ENCODE measurements at places on chromosomes 2 and 18. TPM values are rescaled to one million over a fixed set of nuclear protein-coding genes. Genes with fewer than 3 reads are reported as not detected.

DNA sequence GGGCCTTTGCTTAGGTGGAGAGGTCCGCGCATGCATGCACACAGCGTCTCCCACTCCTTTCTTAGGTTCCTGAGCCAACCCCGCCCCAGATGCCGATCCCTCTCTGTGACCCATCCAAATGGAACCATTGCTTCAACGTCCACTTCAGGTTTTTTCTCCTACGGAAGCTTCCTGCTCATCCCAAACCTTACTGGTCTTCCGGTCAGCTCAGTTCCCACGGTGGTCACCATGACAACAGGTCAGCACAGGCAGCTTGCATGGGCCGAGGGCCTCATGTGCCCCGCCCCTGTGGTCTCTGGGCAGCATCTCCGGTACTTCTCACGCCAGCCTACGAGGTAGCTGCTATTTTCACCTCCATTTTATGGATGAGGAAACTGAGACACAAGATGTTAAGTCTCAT is 163.7 kb downstream of the SOCS6 start:
- DNase-seq = no peak

GRCh38 chr2:128311755-128312341 is 6.8 kb downstream of the HS6ST1 start:
- no peak for DNase-seq

DNA sequence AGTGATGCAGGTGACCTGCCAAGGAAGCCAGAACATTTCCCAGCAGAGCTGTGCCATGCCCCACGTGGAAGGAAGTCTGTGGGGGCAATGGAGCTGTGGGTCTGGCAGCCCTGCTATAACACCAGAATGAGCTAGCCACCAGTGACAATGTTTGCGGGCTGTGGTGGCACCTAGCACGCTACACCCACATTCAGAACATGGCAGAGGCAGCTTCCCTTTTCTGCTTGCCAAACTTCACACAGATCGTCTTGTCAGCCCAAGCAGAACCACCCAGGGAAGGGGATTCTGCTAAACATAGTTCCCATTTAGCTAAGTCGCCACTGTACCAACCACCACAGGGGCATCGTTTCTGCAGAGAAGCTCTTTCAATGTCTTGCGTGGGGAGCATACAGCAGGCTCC is 27.0 kb upstream of the CCDC93 start:
- DNase-seq = no peak

DNA sequence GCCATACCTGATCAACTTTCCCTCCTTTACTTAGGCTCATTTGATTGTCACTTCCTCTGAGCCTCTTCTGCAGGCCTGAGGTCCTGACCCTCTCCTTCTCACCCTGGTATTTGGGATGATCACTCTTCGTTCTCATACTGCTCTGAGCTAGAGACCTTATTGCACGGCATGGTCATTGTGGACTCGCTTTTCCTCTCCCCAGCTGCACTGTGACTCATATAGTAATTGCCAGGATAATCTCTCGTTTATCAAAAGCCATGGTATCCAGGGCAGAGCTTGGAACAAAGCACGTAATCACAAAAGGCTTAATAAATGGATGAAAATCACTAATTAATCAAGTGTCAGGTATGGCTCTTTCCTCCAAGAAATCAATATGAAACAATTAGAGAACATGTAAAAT is 40.9 kb upstream of the TRIB2 start:
- no peak for DNase-seq

DNA sequence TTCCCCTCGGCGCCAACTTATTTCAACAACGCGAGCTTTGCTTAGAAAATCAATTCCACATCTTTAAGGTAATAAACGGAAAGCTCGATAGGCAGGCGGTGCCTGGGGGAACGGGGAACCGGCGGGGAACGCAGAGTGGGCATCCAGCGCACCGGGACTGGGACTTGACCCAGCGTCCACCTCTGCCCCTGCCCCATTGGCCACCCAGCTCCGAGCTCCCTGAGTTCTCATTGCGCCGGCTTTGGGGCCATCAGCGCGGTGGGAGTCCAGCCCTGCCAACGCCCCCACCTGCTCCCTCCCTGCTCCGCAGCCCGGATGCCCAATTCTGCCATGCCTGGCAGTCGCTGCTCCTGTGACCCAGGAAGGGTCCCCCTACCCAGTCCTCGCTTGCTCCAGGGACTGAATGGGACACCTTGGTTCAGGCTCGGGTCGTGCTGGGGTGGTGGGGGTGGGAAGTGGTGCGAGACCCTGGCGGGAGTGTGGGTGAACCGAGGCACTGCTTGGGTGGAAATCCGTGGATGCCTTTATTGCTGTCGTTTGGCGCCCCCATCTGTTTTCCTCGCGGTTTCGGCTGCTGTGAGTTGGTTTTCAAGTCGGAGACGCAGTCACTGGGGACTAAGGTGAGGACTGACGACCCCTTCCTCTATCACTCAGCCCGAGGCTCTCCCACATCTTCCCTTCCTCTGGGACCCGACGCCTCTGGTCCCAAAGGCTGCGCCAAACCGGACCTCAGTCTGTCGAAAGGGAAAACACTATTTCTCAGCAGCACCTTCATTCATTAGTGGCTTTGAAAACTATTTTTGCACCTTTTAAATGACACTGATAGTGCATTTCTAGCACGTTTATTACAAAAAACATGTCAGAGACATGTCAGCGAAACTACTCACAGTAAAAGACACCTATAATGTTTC is 2.4 kb upstream of the EVX2 start:
- peak; percentile 73 for DNase-seq

DNA sequence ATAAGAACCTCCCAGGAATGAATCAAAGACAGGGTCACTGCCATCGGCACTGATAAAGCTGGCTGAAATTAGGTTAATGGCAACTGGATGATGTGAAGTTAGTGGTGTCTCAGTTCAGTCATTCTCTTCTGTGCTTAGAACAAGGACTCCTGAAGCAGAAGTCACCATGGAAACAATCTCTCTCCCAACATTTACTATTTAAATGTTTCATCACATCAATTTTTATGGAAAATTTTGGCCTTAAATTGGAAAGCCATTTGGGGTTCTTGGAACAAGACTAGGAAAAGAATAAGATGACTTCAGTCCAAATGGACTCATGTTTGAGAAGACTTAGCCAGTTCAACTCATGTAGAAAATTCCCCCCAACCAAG is 15.5 kb upstream of the ARL5A start:
- DNase-seq = no peak

GRCh38 chr2:204225671-204226073 is 289.1 kb downstream of the ICOS start:
- DNase-seq = no peak

DNA sequence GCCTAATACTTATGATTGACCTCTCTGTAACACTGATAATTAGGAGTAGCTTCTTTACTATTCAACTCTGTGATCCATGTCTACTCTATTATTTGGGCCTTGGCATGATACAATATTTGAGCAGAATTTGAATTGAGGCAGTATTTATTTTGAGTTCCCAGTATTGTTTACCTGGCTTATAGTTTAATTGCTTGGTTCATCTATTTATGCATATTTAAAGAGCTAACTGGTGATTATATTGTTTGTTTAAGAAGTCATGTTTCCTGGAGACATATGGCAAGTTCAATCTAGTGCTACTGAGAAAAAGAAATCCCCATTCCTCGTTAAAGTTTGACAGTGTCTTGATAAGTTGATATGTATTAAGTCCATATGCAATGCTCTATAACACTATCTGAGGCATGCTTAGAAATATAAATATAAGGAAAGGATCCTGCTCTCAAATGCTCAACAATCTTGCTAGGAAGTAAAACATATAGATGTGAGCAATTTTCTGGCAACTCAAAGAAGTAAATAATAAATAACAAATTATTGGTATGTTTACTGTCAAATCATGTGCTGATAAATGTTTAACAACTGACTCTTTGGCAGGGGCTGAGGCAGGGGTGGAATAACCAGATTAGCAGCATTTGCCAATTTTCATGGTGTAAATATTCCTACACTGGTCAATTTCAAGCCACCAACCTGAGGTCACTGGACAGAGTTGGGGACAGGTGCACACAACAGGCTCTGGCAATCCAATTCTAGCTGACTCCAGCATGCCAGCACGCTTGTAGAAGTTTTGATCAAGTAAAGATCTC is 430.2 kb upstream of the PIK3C3 start:
- no peak for DNase-seq

- DNase-seq = peak; percentile 26
Measured at GRCh38 chr18:6219116-6219717, 195.5 kb downstream of the L3MBTL4 start.

DNA sequence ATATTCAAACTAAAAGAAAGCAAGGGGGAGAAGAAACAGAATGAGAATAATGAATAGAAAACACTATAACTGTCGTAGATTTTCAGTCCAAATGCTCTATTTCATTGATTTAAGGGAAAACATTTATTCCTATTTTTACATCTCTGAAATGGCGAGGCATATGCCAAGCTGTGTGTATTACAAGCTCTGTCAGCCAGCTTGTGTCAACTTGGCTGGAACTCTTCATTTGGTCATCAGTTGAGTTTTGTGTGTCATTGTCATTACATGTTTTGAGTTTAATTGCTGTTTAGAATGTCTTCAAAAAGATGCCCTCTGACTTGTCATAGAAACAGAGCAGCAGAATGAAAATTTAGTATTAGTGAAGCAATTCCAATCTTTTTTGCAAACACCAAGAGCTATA is 8.1 kb upstream of the IL37 start:
- DNase-seq = no peak

- no peak for DNase-seq
Measured at GRCh38 chr2:189937691-189938090, 124.8 kb downstream of the MSTN start.

DNA sequence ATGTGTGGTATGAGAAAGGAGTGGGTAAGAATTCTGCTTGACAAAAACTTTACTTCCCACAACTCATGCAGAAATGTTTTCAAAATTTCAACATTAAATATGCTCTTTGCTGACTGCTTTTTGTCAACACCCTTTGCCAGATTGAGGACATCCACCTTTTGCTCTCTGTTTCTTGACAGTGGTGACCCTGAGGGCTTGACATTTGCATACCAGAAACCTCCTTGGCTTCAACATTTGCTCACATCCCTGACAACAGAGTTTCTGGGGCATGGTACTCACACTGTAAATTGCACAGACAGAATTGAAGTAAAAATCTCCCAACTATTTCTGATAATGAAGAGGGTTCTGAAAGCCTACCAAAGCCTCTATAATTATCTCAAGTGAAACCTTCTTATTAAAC is 95.7 kb downstream of the RND3 start:
- no peak for DNase-seq

DNA sequence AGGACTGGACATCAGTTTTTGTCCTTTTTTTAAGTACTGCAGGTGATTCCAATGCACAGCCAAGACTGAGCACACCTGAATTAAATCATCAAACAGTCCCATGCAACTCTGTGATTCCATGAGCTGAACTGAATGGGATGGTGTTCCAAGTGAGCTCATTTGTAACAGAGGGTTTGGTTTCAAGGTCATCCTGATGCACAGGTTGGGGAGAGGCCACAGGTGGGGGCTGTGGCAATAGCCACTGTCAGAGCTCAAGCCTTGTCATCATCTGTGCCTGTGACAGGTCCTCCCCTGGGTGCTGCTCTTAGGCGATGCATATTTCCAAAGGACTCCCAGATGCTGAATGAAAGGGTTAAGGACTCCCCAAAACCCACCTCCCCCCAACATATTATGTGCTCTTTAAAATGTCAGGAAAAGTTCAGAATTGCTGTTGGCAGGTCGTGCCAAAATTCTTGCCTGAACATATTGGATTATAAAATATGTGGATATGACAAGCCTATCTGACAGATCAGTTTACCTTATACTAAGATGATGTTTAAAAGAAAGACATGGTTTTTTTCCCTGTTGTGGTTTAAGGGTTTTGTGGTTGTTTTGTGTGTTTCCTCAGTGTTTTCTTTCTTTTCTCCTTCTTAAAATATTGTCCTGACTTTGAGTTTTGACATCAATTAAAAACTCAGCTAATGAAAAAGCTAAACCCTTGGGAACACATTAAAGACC is 263.5 kb upstream of the SIX2 start:
- no peak for DNase-seq

DNA sequence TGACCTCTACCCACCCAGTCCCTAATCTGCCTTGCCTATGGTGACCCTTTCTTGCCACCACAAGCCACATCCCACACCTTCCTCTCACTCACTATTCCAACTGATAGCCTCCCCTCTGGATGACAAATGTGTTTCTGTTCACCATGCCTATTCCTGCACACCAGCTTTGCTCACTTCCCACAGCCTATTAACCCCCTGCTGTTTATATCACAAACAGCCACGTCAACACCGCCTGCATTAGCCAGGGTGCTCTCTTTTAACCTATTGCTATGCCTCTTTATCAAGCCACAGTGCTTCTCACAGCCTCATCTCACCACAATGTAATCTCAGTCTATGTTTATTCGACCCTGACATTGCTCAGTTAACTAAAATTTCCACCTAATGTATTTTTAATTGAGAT is 271.8 kb downstream of the SUCLG1 start:
- DNase-seq = peak; percentile 3

DNA sequence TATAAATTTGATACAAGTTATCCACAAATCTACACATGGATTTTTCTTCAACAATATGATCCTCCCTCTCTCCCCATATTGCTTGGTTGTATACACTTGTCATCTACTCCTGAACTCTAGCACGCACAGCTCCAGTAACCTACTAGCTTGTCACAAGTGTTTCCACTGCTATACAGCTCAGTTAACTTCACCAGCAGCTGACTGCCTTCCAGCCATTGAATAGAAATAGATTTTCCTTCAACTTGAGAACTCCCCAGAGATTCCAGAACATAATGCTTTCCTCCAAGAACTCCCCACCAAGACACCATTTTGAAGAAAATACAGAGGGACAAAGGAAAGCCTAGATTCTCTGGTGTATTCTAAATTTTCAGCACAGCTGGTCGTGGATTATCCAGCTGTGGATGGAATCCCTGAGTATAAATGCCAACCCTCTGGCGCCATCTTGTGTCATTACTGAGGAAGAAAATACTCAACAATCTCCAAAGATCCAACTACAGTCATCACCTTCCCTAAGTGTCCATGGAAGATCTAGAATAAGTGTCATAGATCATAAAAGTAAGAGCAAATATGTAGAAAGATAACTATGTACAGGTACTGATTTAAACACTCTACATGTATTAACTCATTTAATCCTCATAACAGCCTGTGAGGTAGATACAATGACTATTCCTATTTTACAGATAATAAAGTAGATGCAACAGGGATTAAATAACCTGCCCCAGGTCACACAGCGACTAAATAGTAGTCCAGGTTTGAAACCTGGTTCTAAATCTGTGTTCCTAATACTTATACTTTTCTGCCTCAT is 156.7 kb downstream of the ARHGAP28 start:
- DNase-seq = peak; percentile 55

DNA sequence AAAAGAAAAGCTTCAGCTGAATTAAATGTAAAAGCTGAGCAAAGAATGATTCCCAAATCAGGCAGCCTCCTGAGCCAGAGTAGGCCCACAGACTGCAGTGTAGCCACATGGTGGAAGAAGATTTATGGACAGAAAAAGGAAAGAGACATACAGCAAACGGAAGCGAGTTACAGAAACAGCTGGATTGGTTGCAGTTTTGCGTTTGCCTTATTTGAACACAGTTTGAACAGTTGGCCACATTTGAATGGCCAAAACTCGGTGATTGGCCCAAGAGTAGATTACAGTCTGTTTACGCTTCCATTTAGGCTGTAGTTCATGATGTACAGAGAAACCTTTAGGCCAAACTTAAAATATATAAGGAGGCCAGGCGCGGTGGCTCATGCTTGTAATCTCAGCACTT is 35.1 kb downstream of the SH2D6 start:
- DNase-seq = no peak

IKZF2 gene
- total RNA-seq = 68.6 TPM

ACADL gene
- total RNA-seq = 0.15 TPM

STAT4 gene
- total RNA-seq = 0.33 TPM

SMC6 gene
- 49.5 TPM for total RNA-seq

LONRF2 gene
- total RNA-seq = 3.8 TPM

PPIG gene
- 69.1 TPM for total RNA-seq
